ENCODE measurements at places on chromosomes 16 and 17.
A peak's percentile ranks its signal among the peaks of the same experiment; 100 is the strongest.

DNA sequence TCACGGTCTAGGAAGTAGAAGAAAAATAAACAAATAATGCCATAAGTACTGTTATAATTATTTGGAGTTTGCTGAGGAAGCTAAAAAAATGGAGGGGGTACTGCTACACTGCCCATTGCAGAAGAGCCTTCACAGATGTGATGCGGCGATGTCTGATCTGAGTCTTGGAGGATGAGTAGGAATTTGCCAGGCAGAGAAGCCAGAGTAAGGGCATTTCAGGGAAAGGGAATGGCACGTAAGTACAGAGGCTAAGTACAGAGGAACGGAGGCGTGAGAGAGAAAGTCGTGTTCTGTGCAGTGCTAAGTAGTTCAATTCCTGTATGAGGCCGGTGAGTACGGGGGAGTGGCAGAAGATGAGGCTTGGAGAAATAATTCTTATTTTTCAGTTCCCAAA is 741 bp upstream of the GRB2 start:
- DNase-seq: no peak

GRCh38 chr17:74211141-74211911 is 2.0 kb upstream of the TTYH2 start:
- DNase-seq: no peak

- no peak for DNase-seq
Measured at GRCh38 chr16:3131755-3132377, 3.0 kb upstream of the ZNF213 start.

DNA sequence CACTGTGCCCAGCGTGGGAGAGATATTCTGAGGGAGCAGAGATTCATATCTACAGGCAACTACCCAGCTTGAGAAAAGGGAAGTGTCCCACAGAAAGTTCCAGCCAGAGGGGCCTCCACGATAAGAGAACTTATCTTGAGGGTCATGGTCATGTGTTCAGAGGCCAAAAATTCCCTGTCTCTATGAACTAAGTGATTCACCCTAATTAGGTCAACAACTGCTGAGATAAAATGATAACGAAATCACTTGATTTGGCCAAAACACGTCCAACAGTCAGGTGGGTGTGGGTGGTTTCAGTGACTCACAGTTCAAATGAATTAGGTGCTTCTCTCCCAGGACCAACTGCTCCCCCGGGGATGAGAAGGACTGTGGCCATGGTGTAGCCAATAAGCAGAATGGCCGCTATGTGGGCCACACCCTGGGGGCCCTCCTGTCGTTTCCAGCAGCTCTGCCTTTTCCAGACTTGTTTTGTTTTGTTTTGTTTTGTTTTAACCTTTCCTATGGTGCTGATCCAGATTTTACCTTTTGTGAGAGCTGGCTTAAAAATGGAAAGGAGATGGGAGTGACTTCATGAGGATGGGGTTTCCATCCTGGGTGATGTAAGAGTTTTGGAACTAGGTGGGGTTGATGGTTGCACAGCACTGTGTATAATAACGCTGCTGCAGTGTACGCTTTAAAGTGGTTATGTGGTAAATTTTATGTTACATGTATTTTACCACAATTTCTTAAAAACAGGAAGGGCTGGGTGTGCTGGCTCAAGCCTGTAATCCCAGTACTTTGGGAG is 8.7 kb downstream of the DNAI2 start:
- no peak for DNase-seq

DNA sequence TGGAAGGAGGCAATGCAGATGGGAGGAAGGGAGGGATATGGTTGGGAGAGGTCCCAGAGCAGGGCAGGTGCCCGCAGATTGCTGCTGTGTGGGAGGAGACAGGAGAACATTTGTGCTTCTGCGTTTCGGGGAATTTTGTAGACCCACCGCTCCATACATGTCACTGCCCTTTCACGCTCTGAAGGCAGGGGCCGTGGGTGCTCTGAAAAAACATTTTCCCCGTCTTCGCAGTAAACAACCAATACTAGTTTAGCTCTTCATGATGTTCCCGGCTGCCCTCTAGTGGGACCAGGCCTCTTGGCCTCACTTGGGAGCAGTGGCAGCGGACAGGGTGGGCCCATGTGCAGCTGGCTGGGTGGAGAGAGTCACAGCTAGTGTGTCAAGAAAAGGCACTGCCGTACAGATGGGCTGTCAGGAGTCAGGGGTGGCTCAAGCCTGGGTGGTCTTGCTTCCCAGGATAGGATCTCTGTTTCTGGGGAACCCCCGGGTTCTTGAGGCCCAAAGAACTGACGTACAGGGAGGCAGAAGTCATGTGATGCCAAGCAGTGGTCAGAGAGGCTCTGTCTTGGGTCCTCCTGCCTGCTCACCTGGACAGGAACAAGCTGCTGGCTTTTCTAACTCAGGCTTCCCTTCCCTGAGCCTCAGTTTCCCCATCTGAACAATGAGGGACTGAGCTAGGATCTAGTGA is 46.5 kb upstream of the CPNE2 start:
- DNase-seq: peak; percentile 83

- no peak for DNase-seq
Measured at GRCh38 chr17:69350911-69351310, 24.0 kb upstream of the ABCA5 start.

DNA sequence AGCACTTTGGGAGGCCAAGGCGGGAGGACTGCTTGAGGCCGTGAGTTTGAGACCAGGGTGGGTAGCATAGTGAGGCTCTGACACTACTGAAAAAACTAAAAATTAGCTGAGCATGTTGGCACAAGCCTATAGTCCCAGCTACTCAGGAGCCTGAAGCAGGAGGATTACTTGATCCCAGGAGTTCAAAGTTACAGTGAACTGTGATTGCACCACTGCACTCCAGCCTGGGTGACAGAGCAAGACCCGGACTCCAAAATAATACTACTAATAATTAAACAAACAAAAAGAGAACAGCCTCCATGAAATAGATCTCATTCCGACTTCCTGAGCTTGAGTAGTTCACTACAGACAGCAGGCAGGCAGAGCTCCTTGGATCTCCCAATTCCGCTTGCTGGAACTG is 2.7 kb upstream of the RBBP6 start:
- no peak for DNase-seq

GRCh38 chr17:16212793-16213192 is 2.5 kb downstream of the NCOR1 start:
- DNase-seq: no peak

Measured in GM03348 (cell line).